ENCODE measurements at places on chromosomes 2 and 18.

DNA sequence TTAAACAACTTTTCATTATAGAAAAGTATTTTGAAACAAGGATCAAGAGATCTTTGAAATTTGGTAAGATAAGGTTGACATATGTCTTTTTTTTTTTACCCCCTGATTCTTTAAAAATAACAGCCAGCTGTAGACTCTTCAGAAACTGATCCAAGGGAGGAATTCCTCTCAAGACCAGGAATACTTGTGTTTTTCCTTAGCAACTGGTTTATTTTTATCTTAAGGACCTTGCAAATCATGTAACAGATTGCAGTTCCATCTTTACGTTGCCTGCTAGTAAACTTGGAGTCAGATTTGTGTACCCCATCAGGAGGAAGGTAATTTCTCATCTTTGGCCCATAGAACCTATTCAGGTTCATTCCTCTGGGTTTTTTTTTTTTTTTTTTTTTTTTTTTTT is 71.6 kb downstream of the BOLA3 start:
- no peak for DNase-seq

- DNase-seq, result no peak
Measured at GRCh38 chr2:211495339-211495738, 938.9 kb downstream of the CPS1 start.

GRCh38 chr2:27033253-27033852 is 588 bp downstream of the TMEM214 start:
- DNase-seq, result no peak

DNA sequence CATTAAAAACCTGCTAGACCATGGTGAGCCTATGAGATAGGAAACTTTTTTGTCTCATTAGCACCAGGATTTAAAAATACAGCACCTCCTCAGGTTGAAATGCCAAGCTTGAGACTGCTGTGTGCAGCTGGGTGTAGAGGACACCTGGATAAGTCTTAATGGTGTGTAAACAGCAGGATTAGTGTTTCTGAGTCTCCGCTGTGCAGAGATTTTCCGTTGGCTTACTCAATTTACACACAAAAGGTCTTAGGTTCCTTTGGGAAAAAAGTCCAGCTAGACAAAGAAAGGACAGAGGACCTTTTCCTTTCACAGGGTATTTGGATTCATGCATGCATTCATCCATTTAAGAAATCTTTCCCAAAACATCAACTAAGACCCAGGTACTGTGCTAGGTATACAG is 168.1 kb downstream of the NRXN1 start:
- no peak for DNase-seq

DNA sequence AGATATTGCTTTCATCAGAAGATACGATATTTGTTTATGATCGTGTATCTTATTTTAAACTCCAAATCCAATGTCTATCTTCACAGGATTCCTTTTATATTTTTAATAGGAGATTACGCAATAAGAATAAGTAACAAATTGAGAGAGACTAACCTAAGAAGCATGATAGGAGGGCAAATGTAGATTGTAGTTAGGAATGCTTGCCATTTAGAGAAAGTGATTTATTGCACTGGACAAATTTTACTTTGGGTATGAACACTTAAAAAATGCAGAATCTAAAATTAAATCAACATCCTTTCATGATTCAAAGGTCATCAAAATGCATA is 563.4 kb upstream of the POU3F3 start:
- no peak for DNase-seq

- DNase-seq, result no peak
Measured at GRCh38 chr2:64820901-64821300, 167.2 kb upstream of the SERTAD2 start.

DNA sequence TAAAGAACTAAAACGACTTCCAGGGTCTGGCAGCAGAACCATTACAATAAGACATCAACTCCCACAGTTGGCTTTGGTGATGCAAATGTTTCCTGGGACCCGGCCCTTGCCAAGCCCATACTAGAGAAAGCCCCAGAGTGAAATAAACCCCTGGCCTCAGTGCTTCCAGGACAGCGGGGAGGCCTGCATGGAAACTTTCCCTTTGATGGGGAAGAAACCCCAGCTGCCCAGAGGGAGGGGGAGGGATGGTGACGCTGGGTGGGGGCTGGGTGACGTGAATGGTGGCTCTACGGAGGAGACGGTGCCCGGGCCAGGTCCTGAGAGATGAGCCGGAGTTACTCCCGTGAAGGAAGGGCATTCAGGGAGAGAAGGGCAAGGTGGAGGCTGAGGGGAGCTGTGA is 27.5 kb downstream of the INHBB start:
- no peak for DNase-seq

- DNase-seq, result no peak
Measured at GRCh38 chr2:7262727-7263126, 345.5 kb downstream of the RNF144A start.

GRCh38 chr2:11141319-11141718 is 13.9 kb upstream of the SLC66A3 start:
- DNase-seq, result no peak

DNA sequence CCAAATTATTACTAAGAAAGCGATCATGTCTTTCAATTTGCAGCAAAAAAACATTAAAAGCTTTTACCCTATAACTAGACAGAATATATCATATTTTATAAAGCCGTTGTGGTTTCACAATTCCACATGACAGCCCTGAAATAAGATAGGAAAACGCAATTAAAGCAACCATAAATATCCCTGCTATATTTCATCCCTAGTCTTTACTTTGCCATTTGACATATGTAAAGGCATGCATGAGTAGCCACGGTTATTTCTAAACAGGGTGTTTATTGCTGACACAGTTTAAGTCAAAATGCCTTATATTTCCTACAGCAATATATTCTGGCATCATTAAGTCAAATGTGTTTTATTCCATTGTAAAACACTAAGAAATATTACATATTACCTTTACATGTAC is 239.9 kb downstream of the DSEL start:
- peak; percentile 20 for DNase-seq
